ENCODE measurements at places on chromosomes 1 and 21.

- no peak for DNase-seq
Measured at GRCh38 chr1:147213271-147213670, 11.9 kb downstream of the FMO5 start.

DNA sequence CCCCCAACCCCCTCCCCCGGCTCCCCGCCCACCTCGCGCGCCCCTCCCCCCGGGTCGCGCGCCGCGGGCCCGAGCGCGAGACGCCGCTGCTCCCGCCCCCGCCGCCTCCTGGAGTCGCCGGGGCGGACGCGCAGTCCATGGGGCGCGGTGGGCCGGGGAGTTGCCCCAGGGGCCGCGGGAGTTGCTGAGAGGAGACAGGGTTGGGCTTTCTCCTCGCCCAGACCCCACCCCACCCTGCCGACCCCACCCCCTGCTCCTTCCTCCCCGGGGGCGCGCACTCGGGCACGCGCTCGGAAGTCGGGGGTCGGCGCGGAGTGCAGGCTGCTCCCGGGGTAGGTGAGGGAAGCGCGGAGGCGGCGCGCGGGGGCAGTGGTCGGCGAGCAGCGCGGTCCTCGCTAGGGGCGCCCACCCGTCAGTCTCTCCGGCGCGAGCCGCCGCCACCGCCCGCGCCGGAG is at the start of gene LAMC1:
TSS of gene LAMC1 (plus strand) at position 275 of the 455 bp plus-strand sequence. CDS start 297 bp downstream, outside the sequence.
- no peak for DNase-seq

- DNase-seq: peak; percentile 17
Measured at GRCh38 chr1:109910963-109911798, 532 bp downstream of the CSF1 start.

DNA sequence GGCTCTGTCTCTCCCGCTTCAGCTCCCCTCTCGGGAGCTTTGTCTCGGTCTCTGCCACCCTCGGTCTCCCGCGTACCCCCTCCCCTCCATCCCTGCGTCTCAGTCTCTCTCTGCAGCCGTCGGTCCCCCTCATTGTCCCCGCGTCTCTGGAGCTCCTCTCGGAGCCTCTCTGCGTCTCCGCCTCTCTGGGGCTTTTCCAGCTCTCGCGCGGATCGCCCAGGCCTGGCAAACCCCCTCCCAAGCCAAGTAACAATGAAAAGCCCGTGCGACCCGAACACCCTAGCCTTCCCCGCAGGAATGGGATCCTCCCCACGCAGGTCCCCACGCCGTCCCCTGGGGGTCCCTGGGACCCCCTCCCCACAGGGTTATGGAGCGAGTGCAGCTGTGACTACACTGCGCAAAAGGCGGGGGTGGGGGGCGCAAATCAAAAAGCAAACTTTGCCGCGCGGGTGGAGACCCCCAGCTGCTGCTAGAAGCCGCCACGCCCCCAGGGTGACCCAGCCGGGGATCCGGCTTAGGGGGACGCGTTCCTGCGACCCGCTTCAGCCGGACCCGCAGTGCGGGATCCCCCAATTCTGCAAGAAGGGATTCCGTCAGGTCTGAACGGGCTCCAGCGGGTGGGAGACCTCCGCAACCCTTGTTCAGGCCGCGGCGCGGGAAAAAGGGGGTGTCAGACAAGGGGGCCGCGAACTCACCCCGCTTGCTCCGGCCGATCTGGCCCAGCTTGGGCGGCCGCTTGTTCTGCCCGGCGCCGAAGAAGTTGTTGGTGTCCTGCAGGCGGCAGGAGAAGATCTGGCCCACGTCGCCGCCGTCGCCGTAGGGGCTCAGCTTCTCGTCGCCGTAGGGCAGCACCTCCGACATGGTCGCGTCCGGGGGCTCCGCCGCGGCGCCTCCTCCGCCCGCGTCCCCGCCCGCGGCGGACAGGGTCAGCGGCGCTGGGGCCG is 1.2 kb downstream of the CAMK2N1 start:
- DNase-seq: no peak

- DNase-seq: no peak
Measured at GRCh38 chr1:222926566-222926965, 111.7 kb downstream of the DISP1 start.

GRCh38 chr1:179322557-179322956 is 29.0 kb downstream of the SOAT1 start:
- DNase-seq: no peak

- peak; percentile 9 for DNase-seq
Measured at GRCh38 chr1:99004254-99004860, 304 bp downstream of the PLPPR5 start.

GRCh38 chr1:204198348-204199340 is 2.4 kb upstream of the KISS1 start:
- no peak for DNase-seq

- peak; percentile 36 for DNase-seq
Measured at GRCh38 chr1:110524311-110525248, 5.6 kb upstream of the KCNA10 start.

DNA sequence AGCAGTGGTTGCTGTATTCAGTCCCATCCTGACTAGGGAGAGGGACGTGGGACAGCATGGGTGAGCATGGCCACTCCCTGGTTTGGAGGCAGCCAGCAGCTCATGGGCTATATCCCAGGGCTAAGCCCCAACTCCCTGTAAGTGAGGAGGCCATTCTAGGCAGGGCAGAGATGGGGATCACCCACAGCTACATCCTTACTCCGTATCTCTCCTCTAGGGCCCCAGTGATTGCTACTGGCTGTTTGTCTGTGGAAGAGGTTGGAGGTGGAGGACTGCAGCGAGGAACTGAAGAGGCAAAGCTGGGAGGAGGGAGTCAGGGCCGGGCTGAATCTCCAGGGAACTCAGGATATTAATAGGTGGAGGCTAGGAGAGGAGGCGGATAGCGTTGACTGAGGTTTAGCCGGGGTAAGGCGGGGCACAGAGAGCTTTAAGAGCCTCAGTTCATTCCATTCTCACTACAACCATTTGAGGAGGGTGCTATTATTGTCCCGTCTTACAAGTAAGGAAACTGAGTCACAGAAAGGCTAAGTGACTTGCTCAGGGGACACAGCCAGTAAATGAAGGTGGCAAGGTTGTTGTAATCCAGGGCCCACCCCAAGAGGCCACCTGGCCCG is 6.8 kb downstream of the OLIG2 start:
- no peak for DNase-seq

Data from stimulated activated CD4-positive, alpha-beta T cell treated with anti-CD3 and anti-CD28 coated beads, Interleukin-4, amount 100 ng/mL, for 4 hours (primary cell).